Activated CD8-positive, alpha-beta memory T cell treated with anti-CD3 and anti-CD28 coated beads for 4 hours (primary cell): ENCODE measurements at places on chromosomes 7 and 10.

DNA sequence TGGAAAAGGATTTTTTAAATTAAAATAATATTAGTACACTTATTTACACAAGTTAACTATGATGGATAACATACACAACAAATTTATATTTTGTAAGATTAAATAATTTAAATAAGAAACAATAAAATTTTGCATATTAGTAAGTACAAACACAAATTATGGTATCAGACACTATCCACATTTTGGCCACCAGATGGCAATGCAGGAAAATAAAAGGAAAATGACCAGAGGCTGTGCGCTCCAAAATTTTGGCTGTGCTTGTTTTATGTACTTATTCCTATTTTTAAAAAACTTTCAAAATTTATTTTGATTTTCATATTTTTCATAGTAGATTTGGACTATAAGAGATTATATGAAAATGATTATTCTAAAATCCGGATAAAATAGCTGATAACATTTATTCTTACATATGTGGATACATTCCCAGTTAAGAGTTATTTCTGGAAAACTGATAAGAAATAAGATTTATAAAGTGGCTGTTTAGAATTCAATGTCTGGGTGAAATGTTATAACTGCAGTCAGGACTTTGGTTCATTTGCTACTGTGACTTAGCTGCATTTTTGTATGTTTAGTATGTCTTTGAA, 274.7 kb upstream of the HGF start:
- DNase-seq = no peak

- no peak for DNase-seq
These were observed 3.2 kb upstream of the KIF5B start for GRCh38 chr10:32059472-32059871.

DNA sequence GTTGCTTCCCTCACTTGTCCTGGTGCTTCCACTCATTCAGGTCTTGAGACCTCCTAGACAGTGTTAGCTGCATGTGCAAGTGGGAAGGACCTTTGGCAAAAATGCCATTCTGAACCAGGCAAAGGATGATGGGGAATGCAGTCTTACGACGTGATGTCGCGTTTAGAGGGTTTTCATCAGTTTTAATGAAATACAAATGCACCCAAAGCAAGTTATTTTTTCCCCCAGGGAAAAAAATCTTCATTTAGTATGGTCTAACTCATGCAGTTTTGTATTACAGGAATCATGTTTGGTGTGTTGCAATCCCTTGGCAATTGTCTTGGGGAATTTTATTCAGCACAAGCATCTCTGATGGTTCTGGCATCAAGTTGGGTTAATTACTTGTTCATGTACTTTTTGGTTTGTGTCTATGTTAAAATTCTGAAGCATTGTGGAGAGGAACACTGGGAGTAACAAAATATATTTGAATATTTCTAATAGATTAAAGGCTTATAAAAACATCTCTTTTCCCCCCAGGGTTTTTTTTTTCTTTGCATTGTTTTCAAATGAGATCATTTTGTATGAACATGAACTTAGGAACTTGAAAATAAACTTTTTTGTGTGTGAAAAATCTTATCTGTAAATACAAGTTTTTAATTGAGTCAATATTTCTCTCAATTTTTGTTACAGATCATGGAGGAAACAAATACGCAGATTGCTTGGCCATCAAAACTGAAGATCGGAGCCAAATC, 188.9 kb downstream of the BICC1 start:
- DNase-seq = no peak

- DNase-seq = no peak
These were observed 1.6 kb upstream of the RAMP3 start for GRCh38 chr7:45155941-45156340.

DNA sequence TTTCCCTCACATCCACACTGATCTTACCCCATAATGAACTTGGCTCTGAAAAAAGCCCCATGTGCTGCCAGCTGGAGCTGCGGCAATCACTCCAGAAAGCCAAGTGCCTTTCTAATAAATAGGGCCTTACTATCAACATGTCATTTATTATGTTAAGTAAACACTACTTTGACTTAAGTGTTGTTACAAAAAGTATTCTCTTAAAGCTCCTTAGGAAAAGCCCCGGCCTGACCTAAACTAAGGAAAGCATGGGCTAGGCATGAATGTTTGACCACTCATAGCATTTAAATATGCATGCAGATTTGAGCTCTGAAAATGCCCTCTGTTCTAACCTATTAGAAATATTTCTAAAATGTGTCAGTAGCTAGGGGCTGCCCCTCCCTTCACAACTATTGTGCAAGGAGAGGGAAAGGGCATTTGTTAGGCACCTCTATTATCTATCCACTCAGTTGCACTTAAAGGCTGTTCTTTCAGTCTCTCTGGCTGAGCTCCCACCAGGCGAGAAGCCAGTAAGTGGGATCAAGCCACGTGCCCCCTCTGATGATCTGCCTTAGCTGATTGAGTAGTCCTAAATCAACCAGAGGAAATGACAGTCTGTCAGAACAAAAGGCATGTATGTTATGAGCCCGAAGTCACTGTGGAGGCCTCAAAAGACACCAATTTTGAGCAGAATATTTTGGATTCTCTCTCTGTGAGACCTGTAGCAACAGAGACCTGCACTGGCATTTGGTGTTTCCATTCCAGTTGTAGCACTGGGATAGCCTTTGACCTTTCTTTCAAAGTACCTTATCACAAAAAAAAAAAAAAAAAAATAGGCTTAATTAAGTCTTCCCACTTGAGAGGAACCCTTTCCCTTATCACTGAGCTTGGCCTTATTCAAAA, 77.1 kb downstream of the ITGB8 start:
- no peak for DNase-seq

DNA sequence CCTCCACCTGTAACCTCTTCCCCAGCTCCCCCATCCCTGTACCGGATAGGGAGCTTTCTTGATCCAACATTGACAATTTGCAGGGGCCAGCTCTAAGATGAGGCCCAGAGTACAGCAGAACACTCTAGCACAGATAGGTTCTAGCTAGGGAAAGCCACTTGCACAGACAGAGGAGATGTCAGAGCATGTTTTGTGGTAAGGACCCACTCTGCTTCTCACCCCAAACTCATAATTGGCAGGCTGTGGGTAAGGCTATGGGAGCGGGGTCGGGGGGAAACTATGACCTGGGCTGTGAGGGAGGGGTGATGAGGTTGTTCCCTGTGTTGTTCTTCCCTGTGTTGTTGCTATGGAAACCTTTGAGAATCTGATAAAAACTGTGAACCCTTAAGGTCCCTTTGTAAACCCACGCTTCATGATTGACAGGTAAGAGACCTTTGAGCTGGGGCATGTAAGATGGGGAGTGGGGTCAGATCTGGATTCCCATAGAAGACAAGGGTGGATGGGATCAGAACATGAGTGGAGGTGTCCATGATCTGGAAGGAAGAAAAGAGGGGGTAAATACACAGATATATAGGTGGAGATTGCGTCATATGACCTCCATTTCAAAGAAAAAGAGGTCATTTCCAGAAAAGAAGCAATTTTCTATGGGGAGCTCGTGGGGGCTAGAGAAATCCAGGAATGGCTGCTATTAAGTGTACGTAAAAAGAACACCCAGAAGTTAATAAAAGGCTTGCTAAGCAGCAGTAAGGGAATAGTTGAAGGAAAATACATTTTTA, 4.0 kb downstream of the CALD1 start:
- DNase-seq = no peak

- no peak for DNase-seq
These were observed 358.2 kb downstream of the FGFR2 start for GRCh38 chr10:121240011-121240410.

DNA sequence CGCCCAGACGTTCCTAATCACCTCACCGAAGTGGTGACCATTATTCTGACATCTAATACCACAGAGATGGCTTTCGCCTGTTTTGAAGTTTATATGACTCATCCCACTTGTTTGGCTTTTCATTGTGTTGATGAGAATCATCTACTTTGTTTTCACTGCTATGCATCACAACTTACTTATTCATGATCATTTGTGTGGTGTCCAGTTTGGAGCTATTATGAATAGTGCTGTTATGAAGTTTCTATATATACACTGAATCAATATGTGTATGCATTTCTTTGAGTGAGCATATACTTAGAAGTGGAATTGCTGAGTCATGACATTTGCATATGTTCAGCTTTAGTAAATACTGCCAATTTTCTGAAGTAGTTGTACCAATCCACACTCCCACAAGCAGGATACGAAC, 38.6 kb upstream of the TNKS2 start:
- no peak for DNase-seq

- no peak for DNase-seq
These were observed 169.8 kb downstream of the SGMS1 start for GRCh38 chr10:50453940-50454339.

- no peak for DNase-seq
These were observed 43.6 kb downstream of the RAB11FIP2 start for GRCh38 chr10:118003126-118003525.

DNA sequence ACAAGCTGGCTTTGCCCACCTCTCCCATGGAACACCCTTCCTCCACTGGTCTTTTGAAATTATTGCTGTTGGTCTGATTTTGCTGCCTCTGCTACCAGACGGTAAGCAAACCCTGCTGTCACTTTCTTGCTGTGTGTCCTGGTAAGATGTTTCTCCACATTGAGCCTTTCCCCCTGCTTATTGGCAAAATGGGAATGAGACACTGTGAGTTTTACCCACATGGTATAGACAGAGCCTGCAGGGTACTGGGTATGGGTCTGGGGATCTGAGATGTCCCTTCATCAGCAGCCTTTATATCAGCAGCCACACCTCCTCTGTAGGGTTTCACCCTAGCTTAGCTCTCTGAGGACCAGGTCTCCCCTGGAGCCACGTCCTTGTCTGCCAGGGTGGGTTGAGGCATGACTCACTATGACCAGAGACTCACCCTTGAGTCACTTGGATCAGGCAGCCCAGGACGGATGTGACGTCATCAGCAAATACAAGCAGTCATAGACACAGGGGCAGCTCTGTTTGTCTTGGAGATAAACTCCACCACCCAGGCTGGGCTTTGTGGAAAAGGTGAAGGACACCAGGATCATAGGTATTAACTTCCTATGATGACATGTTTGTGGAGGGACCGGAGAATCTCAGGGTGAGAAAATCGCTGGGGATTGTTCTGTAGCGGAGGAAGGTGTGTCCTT, 17.9 kb upstream of the BAIAP2L1 start:
- DNase-seq = no peak
